Body of pancreas (tissue), 4 donors: ENCODE measurements at places on chromosomes 3 and 15.

DNA sequence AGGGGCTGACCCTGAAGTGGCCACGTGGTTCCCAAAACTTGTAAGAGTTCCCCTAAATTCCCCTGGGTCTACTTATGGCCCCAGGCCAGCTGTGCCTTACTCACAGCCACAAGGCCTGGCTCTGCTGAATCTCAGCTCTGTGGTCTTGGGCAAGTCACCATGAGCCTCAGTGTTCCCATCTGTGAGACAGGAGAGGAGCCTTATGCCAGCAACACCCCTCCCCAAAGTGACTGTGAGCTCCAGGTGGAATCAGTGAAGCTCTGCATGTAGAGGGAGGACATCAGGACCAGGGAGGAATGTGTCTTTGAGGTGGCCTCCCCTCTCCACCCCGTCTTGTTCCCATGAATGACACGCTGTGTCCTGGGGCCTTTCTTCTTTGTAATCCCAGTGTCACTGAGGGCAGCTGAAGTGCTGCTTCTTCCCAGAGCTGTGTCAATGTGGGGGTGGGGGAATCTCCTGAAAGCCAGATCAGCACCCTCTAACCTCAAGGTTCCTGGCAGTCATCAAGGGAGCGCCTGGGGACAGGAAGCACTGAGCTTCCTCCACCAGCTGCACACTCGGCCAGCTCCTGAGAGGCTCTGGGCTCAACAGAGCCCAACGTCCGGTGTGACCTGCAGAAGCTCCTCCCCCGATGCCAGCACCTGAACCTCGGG, 258.9 kb downstream of the UACA start:
- peak; percentile 78 for DNase-seq
- H3K27me3 ChIP-seq = no peaks in the 10 kb centered on the region
- H3K4me1 ChIP-seq = peaks cover 6% of the 10 kb centered on the region
- no peaks in the 10 kb centered on the region for H3K36me3 ChIP-seq
- H3K27ac ChIP-seq = no peak overlapping the region
- H3K4me3 ChIP-seq = no peak overlapping the region

DNA sequence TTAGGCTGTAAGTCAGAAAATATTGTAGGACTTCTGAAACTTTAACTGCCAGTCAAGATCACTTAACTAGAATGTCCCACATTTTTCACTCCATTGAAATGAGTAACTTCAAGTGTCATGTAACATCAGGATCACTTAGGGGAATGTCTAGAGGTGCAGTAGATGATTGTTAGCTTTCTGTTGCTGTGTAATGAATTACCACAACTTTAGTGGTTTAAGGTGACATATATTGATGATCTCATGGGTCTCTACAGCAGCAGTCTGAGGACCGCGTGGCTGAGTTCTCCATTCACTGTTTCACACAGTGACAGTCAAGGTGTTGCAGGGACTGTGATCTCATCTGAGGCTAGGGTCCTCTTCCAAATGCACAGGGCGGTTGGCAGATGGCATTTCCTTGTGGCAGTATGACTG, 82.7 kb downstream of the SLC25A26 start:
- DNase-seq = no peak
- no peak overlapping the region for H3K27ac ChIP-seq
- H3K4me3 ChIP-seq = no peak overlapping the region
- peaks cover 26% of the 10 kb centered on the region for H3K4me1 ChIP-seq

DNA sequence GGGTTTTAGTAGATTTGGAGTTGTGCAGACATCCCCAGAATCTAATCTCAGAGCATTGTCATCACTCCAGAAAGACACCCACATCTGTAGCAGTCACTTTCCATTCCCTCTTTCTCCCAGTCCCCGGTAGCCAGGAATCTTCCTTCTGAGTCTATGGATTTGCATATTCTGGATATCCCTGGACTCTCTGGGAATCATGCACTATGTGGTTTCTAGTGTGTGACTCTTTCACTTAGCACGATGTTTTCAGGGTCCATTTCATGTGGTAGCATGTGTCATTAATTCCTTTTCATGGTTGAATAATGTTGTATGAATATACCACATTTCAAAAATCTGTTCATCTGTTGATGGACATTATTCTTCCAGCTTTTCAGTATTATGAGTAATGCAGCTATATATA, 29.3 kb downstream of the FBLN2 start:
- H3K4me3 ChIP-seq = no peak overlapping the region
- no peaks in the 10 kb centered on the region for H3K4me1 ChIP-seq

DNA sequence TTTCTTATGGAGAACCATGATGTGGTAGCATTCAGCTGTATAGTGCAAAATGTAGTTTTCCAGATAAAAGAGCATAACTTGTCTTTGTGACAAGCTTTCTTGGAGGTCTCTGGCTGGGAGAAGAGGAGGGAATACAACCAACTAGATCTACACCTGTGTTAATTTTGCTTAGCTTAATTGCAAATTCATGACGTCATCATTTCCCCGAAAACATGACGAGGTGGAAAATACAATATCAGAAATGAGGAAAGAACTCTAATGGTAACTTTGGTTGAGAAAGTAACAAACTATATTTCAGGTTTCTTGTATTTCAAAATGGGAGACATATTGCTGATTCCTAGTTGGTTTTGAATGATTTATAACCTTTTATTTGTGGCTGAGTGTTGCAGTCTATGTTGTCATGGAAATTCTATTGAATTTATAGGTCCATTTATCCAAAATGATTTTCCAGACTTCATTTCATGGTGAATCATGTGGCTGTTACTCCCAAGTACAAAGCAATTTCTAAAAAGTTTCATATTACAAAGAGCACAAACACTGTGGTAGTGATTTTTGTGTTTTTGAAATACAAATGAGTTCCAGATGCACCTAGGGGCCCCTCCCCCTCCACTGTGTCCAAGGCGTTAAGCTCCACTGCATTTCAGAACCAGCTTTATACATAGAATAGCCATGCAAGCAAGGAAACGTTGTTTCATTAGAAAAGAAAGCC, 307.2 kb downstream of the FEZF2 start:
- no peak overlapping the region for H3K27ac ChIP-seq
- H3K4me1 ChIP-seq = no peaks in the 10 kb centered on the region
- H3K27me3 ChIP-seq = no peaks in the 10 kb centered on the region
- no peak for DNase-seq

- H3K27ac ChIP-seq = no peak overlapping the region
- no peaks in the 10 kb centered on the region for H3K27me3 ChIP-seq
- no peak overlapping the region for H3K4me3 ChIP-seq
- DNase-seq = no peak
- H3K4me1 ChIP-seq = no peaks in the 10 kb centered on the region
Measured at GRCh38 chr3:195692781-195693427, 27.9 kb upstream of the MUC20 start.

DNA sequence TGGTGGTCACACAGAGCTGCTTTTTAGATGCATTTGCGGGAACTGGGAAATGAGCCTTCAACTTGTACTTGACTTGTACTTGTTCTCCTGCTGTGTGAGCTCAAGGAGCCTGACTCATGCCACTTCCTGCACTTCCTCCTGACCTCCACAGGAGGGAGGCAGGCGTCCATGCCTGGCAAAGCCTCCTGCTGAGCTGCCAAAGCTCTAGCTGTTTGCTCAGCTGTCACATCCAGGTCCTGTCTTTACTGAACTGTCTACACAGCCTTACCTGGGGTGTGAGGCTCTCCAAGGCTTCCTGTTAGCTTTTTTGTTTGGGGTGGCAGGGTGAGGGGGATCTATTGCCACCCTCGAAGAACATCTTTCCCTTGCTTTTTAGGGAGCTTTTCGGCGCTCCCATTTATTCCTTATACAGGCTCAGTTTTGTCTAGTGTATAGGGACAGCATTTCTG, 6.4 kb downstream of the THPO start:
- H3K27me3 ChIP-seq = no peaks in the 10 kb centered on the region
- DNase-seq = peak; percentile 87
- no peaks in the 10 kb centered on the region for H3K36me3 ChIP-seq
- no peak overlapping the region for H3K27ac ChIP-seq
- no peak overlapping the region for H3K4me3 ChIP-seq

- DNase-seq = no peak
- no peak overlapping the region for H3K4me3 ChIP-seq
- no peaks in the 10 kb centered on the region for H3K36me3 ChIP-seq
- H3K4me1 ChIP-seq = no peaks in the 10 kb centered on the region
- no peak overlapping the region for H3K27ac ChIP-seq
- no peaks in the 10 kb centered on the region for H3K27me3 ChIP-seq
Measured at GRCh38 chr15:94673801-94674200, 442.4 kb downstream of the MCTP2 start.

- no peaks in the 10 kb centered on the region for H3K4me1 ChIP-seq
- no peak for DNase-seq
- H3K27me3 ChIP-seq = no peaks in the 10 kb centered on the region
- H3K27ac ChIP-seq = no peak overlapping the region
Measured at GRCh38 chr3:72990701-72991395, 5.8 kb upstream of the PPP4R2 start.

DNA sequence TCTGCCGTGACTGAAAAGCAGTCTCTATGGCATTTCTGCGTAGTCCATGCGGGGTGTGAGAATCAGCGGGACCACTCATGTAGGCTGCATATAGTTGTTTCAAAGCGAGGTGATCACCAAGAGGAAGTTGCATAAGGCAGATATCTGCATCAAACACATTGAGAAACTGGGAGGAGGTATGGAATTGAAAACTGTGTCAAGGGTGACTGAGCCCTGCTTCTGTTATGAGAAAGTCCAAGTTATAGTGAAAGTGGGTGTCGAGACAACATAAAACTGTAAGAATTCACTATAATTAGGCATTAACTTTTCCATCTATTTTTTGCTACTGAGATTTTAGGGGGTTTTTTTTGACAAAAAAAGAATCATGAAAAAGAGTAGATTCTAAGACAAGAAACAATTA, 109.3 kb downstream of the ZIC1 start:
- no peaks in the 10 kb centered on the region for H3K4me1 ChIP-seq
- no peak overlapping the region for H3K27ac ChIP-seq
- DNase-seq = no peak
- H3K27me3 ChIP-seq = no peaks in the 10 kb centered on the region

GRCh38 chr15:59280855-59281254, 74.2 kb downstream of the LDHAL6B start:
- no peaks in the 10 kb centered on the region for H3K27me3 ChIP-seq
- no peak for DNase-seq
- H3K36me3 ChIP-seq = no peaks in the 10 kb centered on the region
- no peak overlapping the region for H3K4me3 ChIP-seq
- no peak overlapping the region for H3K27ac ChIP-seq
- peaks cover 12% of the 10 kb centered on the region for H3K4me1 ChIP-seq

DNA sequence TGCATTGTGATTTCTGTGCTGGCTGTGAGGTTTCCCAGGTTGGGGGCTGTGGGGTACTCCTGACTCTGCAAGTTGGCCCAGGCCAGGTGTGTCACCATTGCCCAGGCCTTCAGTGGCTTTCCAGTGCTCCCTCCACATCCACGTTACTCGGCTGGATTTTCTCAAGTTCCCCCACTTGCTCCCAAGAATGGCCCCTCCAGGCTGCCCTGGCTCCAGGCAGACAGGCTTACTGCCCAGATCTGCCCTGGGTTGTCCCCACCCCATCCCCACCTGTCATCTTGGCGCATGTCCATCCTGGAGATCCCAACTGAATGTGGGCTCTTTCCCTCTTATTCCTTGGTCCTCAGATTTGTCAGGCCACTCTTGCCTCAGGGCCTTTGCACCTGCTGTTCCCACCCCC, 3.6 kb downstream of the APBA2 start:
- H3K4me1 ChIP-seq = peaks cover 40% of the 10 kb centered on the region
- no peak for DNase-seq
- no peaks in the 10 kb centered on the region for H3K27me3 ChIP-seq
- H3K36me3 ChIP-seq = no peaks in the 10 kb centered on the region
- H3K4me3 ChIP-seq = no peak overlapping the region

DNA sequence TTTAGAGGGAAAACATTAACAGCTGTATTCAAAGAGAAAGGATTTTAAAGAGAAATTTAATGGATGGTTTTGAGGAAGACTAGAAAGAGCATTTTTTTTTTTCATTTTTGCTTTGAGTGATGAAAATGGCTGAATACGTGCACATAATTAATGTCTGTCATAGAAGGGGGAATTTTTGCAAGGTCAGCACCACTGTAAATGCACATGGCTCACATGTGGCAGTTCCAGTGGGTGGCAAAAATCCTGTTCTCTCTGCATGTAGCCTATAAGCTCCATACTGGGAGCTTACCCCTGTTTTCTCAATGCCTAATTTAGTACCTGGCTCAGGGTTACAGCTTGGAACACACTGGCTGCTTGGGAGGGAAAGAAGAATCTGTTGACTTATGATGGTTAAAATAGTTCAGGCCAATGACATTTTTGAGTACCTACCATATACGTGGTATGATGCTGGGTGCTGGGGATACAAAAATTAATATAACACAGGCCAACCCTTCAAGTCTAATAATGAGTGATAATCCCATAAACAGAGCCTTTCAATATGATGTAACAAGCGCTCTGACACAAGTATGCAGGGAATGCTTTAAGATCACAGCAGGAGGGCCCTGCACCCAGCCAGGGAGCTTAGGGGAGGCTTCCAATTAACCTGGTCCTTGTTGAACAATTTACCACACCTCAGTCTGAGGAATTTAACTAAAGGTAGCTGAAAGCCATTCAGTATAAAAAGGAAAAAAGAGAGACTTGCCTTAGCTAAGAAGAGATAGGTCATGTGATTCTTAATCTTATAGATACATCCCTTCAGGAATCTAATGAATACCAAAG, 33.0 kb downstream of the HSPBAP1 start:
- H3K27me3 ChIP-seq = no peaks in the 10 kb centered on the region
- no peak overlapping the region for H3K4me3 ChIP-seq
- H3K27ac ChIP-seq = peak overlapping the region; percentile 84
- peak; percentile 45 for DNase-seq

- H3K27ac ChIP-seq = no peak overlapping the region
- DNase-seq = no peak
- no peaks in the 10 kb centered on the region for H3K36me3 ChIP-seq
- H3K4me1 ChIP-seq = peaks cover 16% of the 10 kb centered on the region
- no peak overlapping the region for H3K4me3 ChIP-seq
Measured at GRCh38 chr3:4993276-4994143, 14.3 kb downstream of the BHLHE40 start.

DNA sequence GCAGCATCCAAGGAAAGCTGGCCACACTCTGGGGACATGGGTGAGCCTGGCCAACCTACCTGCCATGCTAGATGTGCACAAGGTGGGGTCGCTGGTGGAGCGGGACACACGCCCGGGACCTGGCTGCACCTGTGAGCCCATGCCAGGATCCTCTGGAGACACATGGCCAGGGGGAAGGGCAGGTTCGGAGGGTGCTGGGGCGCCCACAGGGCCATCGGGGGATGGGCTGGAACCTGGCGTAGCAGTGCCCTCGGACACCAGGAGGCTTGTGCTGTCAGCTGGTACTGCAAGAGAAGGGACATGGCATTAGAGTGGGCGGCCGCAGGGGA, 143.4 kb downstream of the NSMCE3 start:
- H3K27ac ChIP-seq = no peak overlapping the region
- no peaks in the 10 kb centered on the region for H3K36me3 ChIP-seq
- H3K4me1 ChIP-seq = no peaks in the 10 kb centered on the region
- DNase-seq = no peak
- no peaks in the 10 kb centered on the region for H3K27me3 ChIP-seq

- no peaks in the 10 kb centered on the region for H3K36me3 ChIP-seq
- no peak overlapping the region for H3K4me3 ChIP-seq
- H3K27me3 ChIP-seq = no peaks in the 10 kb centered on the region
- peaks cover 31% of the 10 kb centered on the region for H3K4me1 ChIP-seq
- no peak overlapping the region for H3K27ac ChIP-seq
Measured at GRCh38 chr3:51669241-51670052, 1.6 kb upstream of the TEX264 start.

GRCh38 chr3:155782390-155782953, 23.6 kb downstream of the C3orf33 start:
- H3K4me1 ChIP-seq = no peaks in the 10 kb centered on the region
- DNase-seq = no peak
- H3K27me3 ChIP-seq = no peaks in the 10 kb centered on the region
- H3K4me3 ChIP-seq = no peak overlapping the region
- H3K36me3 ChIP-seq = peaks cover 1% of the 10 kb centered on the region

GRCh38 chr15:43184407-43185124, 637 bp upstream of the CCNDBP1 start:
- H3K27me3 ChIP-seq = no peaks in the 10 kb centered on the region
- DNase-seq = no peak
- no peak overlapping the region for H3K4me3 ChIP-seq
- peaks cover 4% of the 10 kb centered on the region for H3K36me3 ChIP-seq
